ENCODE measurements at places on chromosomes 7 and 10.

GRCh38 chr7:98930921-98931320, 52.6 kb downstream of the TRRAP start:
- H3K4me1 ChIP-seq, result peaks cover 29% of the 10 kb centered on the region
- H3K4me3 ChIP-seq, result no peak overlapping the region
- peaks cover 84% of the 10 kb centered on the region for H3K36me3 ChIP-seq
- DNase-seq, result no peak
- peak overlapping the region; percentile 70 for H3K27ac ChIP-seq

DNA sequence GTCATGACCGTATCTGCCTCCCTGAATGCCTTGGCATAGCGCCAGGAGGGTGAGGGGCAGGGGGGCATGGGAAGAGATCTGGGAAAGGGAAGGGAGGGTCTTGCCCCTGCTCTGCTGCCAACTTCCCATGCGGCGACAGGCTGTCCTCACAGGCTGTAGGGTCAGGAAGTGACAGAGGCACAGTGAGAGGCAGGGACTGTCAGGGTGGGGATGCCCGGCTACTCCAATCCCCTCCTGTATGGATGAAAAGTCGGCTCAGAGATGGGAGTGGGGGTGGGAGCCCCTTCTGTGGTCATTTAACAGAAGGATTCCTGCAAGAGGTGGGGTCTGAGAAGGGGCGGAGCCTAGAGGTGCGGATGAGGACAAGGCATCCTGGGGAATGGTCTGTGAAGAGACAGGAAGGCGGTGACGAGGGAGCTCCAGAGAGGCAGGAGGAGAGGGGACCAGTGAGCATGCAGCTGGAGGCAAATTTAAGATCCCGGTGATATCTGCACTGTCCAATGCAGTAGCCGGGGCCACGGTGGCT, 20.8 kb upstream of the UNC5B start:
- H3K27ac ChIP-seq, result no peak overlapping the region
- DNase-seq, result no peak
- H3K36me3 ChIP-seq, result no peaks in the 10 kb centered on the region
- H3K4me3 ChIP-seq, result no peak overlapping the region
- no peaks in the 10 kb centered on the region for H3K4me1 ChIP-seq

GRCh38 chr7:158655931-158656441, 48.6 kb downstream of the NCAPG2 start:
- no peaks in the 10 kb centered on the region for H3K27me3 ChIP-seq
- peak overlapping the region; percentile 41 for H3K27ac ChIP-seq
- no peak overlapping the region for H3K4me3 ChIP-seq
- no peak for DNase-seq
- H3K36me3 ChIP-seq, result peaks cover 8% of the 10 kb centered on the region

- no peaks in the 10 kb centered on the region for H3K27me3 ChIP-seq
- H3K4me1 ChIP-seq, result no peaks in the 10 kb centered on the region
- H3K4me3 ChIP-seq, result no peak overlapping the region
- no peak for DNase-seq
- no peak overlapping the region for H3K27ac ChIP-seq
Measured at GRCh38 chr7:156777364-156778069, 115.5 kb downstream of the LMBR1 start.

DNA sequence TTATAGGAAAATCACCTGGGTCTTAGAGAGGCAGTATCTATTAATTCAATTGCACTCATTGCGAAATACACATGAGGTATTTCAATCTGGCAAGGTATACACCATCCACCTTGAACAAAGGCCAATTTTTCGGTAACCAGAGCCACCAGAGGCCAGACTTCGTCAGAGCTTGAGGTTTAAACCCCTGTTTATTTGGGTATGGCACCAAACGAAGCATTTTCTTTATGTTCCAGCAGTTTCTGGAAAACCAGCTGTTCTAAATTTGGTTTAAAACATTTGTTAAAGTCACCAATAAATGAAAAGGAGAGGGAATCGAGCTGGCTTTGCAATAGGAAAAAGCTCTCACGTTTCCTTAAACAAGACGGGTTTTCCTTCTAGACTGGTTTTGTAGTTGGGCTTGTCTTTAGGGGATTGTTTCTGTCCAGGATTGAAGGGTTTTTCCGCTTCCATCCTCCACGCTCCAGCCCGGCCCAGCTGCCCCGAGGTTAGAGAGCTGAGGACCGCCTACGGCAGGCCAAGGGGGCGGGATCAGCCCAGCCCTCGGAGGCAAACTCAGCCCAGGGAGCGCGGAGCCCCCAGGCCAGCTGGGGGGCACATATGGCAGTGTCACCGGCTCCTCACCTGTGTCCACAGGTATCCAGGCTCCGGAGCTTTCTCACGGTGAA, 539.4 kb upstream of the MGMT start:
- no peaks in the 10 kb centered on the region for H3K36me3 ChIP-seq
- peaks cover 8% of the 10 kb centered on the region for H3K27me3 ChIP-seq
- no peak for DNase-seq
- no peaks in the 10 kb centered on the region for H3K4me1 ChIP-seq
- no peak overlapping the region for H3K27ac ChIP-seq
- H3K4me3 ChIP-seq, result no peak overlapping the region

DNA sequence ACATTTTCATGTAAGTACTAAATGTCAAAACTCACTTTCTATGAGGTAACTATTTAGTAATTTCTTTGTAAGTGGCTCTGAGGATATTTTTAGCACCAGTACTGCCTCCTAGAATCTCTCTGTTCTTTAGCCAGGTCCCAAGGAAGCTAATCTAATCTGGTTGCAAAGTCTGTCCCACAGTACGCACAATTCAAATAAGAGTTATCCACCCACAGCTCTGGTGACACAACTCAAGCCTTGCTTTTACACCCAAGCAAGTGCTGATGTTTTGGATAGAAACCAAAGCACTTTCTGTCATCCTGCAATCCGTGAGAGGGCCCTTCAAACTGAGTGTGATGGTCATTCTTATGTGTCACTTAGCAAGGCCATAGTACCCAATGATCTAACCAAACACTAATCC, 14.5 kb downstream of the GIMAP5 start:
- H3K27ac ChIP-seq, result peak overlapping the region; percentile 35
- H3K4me1 ChIP-seq, result peaks cover 80% of the 10 kb centered on the region
- H3K27me3 ChIP-seq, result no peaks in the 10 kb centered on the region
- H3K4me3 ChIP-seq, result no peak overlapping the region
- no peaks in the 10 kb centered on the region for H3K36me3 ChIP-seq

GRCh38 chr7:150986099-150986512, 4.7 kb upstream of the NOS3 start:
- DNase-seq, result peak; percentile 60
- H3K4me3 ChIP-seq, result no peak overlapping the region
- H3K27me3 ChIP-seq, result peaks cover 50% of the 10 kb centered on the region
- no peak overlapping the region for H3K27ac ChIP-seq

DNA sequence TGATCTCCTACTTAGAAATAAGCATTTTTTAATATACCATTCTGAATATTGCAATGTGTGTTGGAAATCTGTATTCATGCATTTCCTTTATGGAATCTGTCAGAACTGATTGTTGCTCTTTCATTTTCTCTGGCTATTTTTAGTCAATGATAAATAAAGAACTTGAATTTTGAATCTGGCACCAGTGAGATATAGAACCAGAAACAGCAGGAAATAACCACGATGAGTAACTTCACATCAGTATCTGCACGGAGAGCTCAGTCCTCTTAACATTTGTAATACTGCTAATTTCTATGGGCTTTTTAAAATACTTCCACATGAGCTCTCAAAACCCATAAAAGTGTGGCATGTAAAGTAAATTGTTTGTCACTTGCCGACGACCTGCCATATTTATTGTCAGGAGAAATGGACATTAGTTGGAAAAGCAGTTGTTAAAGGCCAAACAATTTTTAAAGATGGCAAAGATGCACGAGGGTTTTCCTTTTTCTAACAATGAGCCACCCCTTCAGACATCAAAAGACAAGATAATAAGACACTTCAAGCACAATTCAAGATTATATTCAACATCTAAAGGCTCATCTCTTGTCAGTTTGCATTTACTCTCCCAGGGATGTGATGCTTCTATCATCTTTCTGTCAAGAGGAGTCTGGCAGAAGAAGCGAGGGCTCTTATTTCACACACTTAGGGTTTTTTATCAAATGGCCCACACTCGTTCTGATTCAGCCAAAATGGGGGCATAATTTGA, 118.3 kb downstream of the POU6F2 start:
- DNase-seq, result no peak
- no peaks in the 10 kb centered on the region for H3K27me3 ChIP-seq
- no peaks in the 10 kb centered on the region for H3K4me1 ChIP-seq

- no peaks in the 10 kb centered on the region for H3K4me1 ChIP-seq
- H3K27me3 ChIP-seq, result no peaks in the 10 kb centered on the region
- no peak for DNase-seq
- H3K4me3 ChIP-seq, result no peak overlapping the region
- no peaks in the 10 kb centered on the region for H3K36me3 ChIP-seq
- H3K27ac ChIP-seq, result no peak overlapping the region
Measured at GRCh38 chr10:557792-558328, 131.6 kb downstream of the DIP2C start.

- no peak overlapping the region for H3K4me3 ChIP-seq
- no peaks in the 10 kb centered on the region for H3K4me1 ChIP-seq
- DNase-seq, result no peak
- H3K36me3 ChIP-seq, result no peaks in the 10 kb centered on the region
- no peaks in the 10 kb centered on the region for H3K27me3 ChIP-seq
- H3K27ac ChIP-seq, result no peak overlapping the region
Measured at GRCh38 chr7:18018296-18019215, 9.1 kb downstream of the PRPS1L1 start.

GRCh38 chr7:101781439-101781838, 36.0 kb upstream of the CUX1 start:
- DNase-seq, result no peak
- H3K27me3 ChIP-seq, result no peaks in the 10 kb centered on the region
- H3K4me3 ChIP-seq, result no peak overlapping the region

DNA sequence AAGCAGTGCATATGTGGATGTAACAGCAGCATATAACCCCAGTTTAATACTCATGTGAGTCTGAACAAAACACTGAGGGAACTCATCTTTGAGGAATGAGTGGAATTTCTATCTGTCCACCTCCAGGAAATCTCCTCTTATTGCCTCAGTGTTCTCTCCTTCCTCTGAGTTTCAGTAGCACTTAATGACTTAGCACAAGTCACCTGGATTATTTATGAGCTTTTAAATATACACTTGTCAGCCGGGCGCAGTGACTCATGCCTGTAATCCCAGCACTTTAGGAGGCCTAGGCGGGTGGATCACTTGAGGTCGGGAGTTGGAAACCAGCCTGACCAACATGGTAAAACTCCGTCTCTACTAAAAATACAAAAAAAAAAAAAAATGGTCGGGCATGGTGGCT, 4.3 kb downstream of the LRRC20 start:
- no peaks in the 10 kb centered on the region for H3K36me3 ChIP-seq
- peaks cover 17% of the 10 kb centered on the region for H3K4me1 ChIP-seq
- H3K27me3 ChIP-seq, result peaks cover 17% of the 10 kb centered on the region
- H3K27ac ChIP-seq, result no peak overlapping the region
- no peak for DNase-seq

GRCh38 chr7:149209518-149210269, 14.3 kb downstream of the ZNF282 start:
- no peak overlapping the region for H3K4me3 ChIP-seq
- H3K36me3 ChIP-seq, result peaks cover 62% of the 10 kb centered on the region
- no peaks in the 10 kb centered on the region for H3K4me1 ChIP-seq
- peak; percentile 59 for DNase-seq

GRCh38 chr7:22860784-22861482, 38.3 kb upstream of the TOMM7 start:
- H3K27me3 ChIP-seq, result no peaks in the 10 kb centered on the region
- H3K4me1 ChIP-seq, result no peaks in the 10 kb centered on the region
- no peak overlapping the region for H3K4me3 ChIP-seq
- H3K27ac ChIP-seq, result no peak overlapping the region
- no peak for DNase-seq

DNA sequence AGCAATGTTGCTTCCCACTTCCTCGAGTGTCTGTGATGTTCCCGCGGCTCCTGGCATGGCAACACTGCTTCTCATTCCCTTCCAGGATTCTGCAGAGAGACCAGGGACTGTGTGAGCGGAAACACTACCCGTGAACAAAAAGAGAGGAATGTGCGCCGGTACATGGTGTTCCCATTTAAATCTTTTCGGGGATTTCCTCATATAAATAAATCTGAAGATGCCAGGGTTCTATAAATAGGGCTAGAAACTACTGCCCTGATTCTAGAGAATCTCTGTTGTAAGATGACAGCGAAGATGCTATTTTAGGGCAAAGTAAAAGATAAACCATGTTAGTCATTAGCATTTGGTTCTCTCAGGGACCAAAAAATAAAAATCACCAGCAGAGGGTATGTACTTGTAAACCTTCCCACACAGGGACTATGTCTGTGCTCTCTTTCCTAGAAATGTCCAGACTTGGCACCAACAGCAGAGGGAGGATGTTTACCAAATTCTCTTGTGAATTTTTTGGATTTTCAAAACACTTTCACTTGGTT, 92.2 kb upstream of the DDC start:
- H3K27ac ChIP-seq, result no peak overlapping the region
- H3K4me1 ChIP-seq, result peaks cover 24% of the 10 kb centered on the region
- no peak overlapping the region for H3K4me3 ChIP-seq
- H3K27me3 ChIP-seq, result no peaks in the 10 kb centered on the region
- H3K36me3 ChIP-seq, result no peaks in the 10 kb centered on the region

GRCh38 chr7:112136271-112137008, 69.8 kb downstream of the DOCK4 start:
- DNase-seq, result no peak
- H3K27me3 ChIP-seq, result no peaks in the 10 kb centered on the region
- H3K4me3 ChIP-seq, result no peak overlapping the region

DNA sequence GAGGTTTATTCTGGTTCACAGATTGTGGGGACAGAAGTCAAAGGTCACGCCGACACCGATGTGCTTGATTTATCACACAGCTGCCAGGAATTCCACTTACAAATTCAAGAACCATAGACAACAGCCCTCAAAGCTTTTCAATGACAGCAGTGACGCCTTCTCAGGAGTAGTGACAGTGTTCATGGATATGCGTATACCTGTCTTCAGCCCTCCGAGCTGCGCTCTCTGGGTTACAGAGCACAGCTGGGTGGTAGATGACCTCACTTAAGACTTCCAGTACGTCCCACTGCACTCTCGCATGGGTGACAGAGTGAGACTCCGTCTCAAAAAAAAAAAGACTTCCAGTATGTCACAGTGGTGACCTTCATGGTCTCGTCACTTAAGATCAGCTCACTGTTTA, 108.5 kb downstream of the TCERG1L start:
- H3K27me3 ChIP-seq, result no peaks in the 10 kb centered on the region
- DNase-seq, result no peak
- no peaks in the 10 kb centered on the region for H3K4me1 ChIP-seq
- H3K4me3 ChIP-seq, result no peak overlapping the region

GRCh38 chr10:133079836-133080682, 7.7 kb upstream of the ADGRA1 start:
- H3K27ac ChIP-seq, result no peak overlapping the region
- H3K27me3 ChIP-seq, result peaks cover 34% of the 10 kb centered on the region
- DNase-seq, result no peak
- H3K4me1 ChIP-seq, result no peaks in the 10 kb centered on the region
- H3K4me3 ChIP-seq, result no peak overlapping the region

- no peak for DNase-seq
- H3K4me1 ChIP-seq, result no peaks in the 10 kb centered on the region
- no peaks in the 10 kb centered on the region for H3K36me3 ChIP-seq
- no peak overlapping the region for H3K4me3 ChIP-seq
- no peaks in the 10 kb centered on the region for H3K27me3 ChIP-seq
Measured at GRCh38 chr7:103598326-103598905, 152.4 kb upstream of the SLC26A5 start.
